ENCODE measurements at places on chromosomes 1 and 21. TPM values are rescaled to one million over a fixed set of nuclear protein-coding genes. Genes with fewer than 3 reads are reported as not detected.

Gene DCST1
- total RNA-seq: not detected

Gene RIPK4
- 1.0 TPM for total RNA-seq

Gene AGTRAP
- total RNA-seq: 19.3 TPM

Gene TMEM183A
- 92.0 TPM for total RNA-seq

Gene KRTAP20-1
- total RNA-seq: not detected

Gene CASZ1
- total RNA-seq: 13.0 TPM

Gene CLDN17
- total RNA-seq: not detected

Gene LCE1F
- total RNA-seq: not detected

Gene PTGFR
- not detected for total RNA-seq

Gene PLA2G4A
- not detected for total RNA-seq

Gene PADI2
- total RNA-seq: not detected

Gene OPRD1
- not detected for total RNA-seq

Gene HES4
- not detected for total RNA-seq

Gene KRTAP19-1
- not detected for total RNA-seq

Gene XCL2
- not detected for total RNA-seq

Gene SLC44A5
- total RNA-seq: 3.7 TPM

Gene SAMD11
- total RNA-seq: not detected

Gene MATN1
- total RNA-seq: 0.47 TPM

Gene ARHGEF19
- 12.7 TPM for total RNA-seq

Gene STUM
- total RNA-seq: 0.65 TPM

Gene LRRC71
- not detected for total RNA-seq

Gene TINAGL1
- not detected for total RNA-seq

Gene TMEM53
- 1.0 TPM for total RNA-seq

Gene FNDC10
- total RNA-seq: 3.7 TPM

Gene LIPI
- not detected for total RNA-seq

Gene C1orf87
- total RNA-seq: not detected

Gene TMCO1
- 54.4 TPM for total RNA-seq

Gene OVAAL
- not detected for total RNA-seq

Gene ZNF593OS
- not detected for total RNA-seq

Gene PEX10
- 15.5 TPM for total RNA-seq

Gene LRRC40
- 12.7 TPM for total RNA-seq

Gene C1orf216
- 4.7 TPM for total RNA-seq

Gene GJA9
- total RNA-seq: not detected

Gene TMOD4
- 2.0 TPM for total RNA-seq

Gene RHD
- total RNA-seq: not detected

Gene FAM177B
- 1.0 TPM for total RNA-seq

Gene MFSD2A
- 1.4 TPM for total RNA-seq

Gene PTAFR
- total RNA-seq: 0.70 TPM

Gene SYPL2
- not detected for total RNA-seq

Gene PPFIA4
- total RNA-seq: 1.4 TPM

Gene TMEM59
- total RNA-seq: 198 TPM

Gene RWDD3
- total RNA-seq: 26.3 TPM

Gene ENSA
- total RNA-seq: 117 TPM
